Liver (tissue), 10 donors: ENCODE measurements at places on chromosomes 7 and 10. TPM values are rescaled to one million over a fixed set of nuclear protein-coding genes. Genes with fewer than 3 reads are reported as not detected.

FGL2 gene
- 19.1 TPM for total RNA-seq

DNA sequence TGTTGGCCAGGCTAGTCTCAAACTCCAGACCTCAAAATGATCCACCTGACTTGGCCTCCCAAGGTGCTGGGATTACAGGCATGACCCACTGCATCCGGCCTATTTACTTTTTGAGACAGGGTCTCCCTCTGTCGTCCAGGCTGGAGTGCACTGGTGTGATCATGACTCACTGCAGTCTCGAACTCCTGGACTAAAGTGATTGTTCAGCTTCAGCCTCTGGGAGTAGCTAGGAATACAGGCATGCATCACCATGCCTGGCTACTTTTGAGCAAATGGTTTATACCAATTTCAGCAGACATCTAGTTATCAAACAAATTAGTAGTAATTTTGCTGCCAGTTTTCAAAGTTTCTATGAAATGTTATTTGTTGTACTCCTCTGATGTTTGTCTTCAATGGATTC lies 2.2 kb upstream of the WAC start:
- DNase-seq, result no peak

GRCh38 chr10:101217450-101218281 lies 11.6 kb downstream of the LBX1 start:
- no peak for DNase-seq

PON3 gene
- 256 TPM for total RNA-seq

- DNase-seq, result no peak
Observed at GRCh38 chr7:22481726-22482125, 18.3 kb downstream of the STEAP1B start.

DNA sequence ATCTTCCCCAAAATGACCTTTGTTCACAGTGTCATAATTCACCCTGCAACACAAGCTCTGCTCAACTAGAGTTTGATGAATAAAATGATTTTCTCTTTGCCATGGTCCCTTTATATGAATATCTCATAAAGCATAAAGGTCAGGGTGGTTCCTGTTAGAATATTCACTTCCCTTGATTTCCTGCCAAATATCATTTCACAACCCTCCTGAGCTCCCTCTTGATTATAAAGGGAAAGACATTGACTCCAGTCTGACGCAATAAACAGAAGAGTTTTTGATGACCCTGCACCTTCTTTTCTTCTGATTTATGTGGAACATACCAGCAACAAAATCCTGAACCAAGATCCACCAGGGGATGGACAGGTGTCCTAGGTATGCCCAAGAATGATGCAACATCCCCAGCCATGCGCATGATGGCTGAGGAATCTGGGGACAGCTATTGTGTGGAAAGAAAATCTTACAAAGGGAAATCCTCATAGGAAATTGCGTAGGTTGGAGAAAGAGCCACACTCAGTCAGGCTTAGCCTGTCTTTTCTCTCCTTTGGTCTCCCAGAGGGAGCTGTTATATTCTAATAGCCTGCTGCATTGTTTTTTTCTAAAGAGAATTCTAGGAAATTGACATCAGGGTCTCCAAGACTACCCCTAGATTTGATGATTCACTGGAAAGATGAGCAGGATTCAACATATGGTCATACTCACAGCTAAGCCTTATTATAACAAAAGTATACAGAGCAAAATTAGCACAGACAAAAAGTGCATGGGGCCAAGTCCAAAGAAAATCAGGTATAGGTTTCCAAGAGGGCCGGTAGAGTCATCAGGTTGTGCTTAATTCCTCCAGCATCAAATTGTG lies 18.8 kb downstream of the IFIT3 start:
- DNase-seq, result no peak

GRCh38 chr10:83541046-83541445 lies 598.3 kb upstream of the GHITM start:
- DNase-seq, result no peak

PIP gene
- total RNA-seq, result not detected

DNA sequence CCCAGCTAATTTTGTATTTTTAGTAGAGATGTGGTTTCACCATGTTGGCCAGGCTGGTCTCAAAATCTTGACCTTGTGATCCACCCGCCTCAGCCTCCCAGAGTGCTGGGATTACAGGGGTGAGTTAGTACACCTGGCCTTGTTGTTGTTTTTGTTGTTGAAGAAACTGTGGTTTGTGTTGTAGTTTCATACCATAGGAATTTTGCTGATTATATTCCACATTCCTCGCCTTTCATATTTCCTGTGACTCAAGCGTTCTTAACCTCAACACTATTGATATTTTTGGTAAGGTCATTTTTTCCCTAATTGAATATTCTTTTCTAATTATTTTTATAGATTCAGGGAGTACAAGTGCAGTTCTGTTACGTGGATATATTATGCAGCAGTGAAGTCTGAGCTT lies 16.7 kb downstream of the LIPF start:
- no peak for DNase-seq

ODAD2 gene
- 0.17 TPM for total RNA-seq

GRCh38 chr10:118076705-118077104 lies 30.0 kb upstream of the RAB11FIP2 start:
- no peak for DNase-seq

DNA sequence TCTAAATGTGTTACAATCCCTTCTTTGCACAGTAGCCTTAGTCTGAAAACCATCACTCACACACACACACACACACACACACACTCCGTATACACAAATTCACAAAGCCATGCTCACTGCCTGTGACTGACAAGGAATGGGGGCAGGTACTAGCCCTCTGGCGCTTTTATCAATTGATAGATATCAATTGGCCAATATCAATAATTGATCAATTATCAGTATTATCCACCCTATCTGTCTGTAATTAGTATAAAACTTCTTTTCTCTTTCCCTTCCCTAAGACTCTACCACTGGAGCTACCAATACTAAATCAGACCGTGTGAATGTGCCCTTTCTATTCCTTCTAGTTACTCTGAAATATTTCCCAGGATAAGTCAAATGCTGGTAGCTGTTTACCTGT lies 2.1 kb downstream of the DENND11 start:
- DNase-seq, result no peak

DNA sequence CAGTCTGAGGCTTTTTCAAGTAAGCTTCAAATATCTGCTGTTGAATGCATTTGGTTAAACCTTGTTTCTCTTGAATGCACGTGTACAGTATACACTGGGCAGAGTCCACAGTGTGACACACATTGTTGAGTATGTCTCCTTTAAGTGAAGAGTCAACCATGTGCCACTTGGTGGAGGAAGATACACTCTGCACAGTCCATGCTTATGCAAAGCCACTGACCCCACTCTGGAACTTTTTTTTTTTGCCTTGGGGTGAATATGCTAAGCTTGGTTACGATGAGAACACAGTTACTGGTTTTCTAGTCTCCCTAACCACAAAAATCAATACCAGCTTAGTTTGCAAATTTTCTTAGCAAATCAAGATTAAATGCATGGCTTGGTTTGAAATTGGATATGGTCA lies 186.8 kb upstream of the VIPR2 start:
- no peak for DNase-seq

TMEM209 gene
- total RNA-seq, result 9.0 TPM

DNA sequence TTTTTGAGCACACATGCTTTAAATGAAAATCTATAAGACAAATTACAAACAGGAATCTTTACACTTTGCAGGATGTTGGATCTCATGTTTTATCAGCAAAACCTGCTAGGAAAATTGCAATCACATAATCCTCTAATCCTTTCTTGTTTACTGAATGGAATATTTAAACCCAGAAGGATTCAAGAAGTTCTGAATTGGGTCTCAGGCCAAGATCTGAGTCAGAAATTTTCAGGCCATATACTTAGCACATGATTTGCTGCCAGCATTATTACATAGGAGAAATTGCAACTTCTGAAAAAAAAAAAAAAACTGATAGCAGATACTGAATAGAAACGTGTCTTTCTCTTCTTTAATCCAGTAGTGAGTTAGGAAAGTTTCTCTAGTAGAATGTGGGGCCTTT lies 1005.3 kb upstream of the POT1 start:
- no peak for DNase-seq

DNA sequence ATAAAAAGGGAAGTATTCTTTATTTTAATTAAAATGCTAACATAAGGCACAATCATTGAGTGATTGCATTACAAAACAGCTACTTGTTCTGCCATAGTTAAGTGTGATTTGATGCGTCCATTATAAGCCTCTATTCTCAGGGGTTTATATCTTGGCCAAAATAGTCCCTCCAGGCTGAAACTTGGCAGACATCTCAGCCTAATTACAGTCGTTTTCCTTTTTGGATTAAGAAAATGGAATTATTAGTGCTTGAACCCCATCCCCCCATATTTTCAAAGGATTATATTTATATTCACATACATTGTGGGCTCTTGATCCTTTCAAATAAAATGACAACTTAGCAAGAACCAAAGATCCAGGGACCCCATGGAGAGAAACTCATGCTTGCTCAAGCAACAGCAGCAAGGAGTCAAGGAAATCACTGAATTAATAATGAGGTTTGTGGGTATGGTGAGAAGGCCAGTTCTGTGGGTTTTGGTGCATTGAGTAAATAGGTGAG lies 66.7 kb upstream of the NEUROD6 start:
- no peak for DNase-seq

PNLIP gene
- 0.14 TPM for total RNA-seq

SRGN gene
- total RNA-seq, result 305 TPM

DNA sequence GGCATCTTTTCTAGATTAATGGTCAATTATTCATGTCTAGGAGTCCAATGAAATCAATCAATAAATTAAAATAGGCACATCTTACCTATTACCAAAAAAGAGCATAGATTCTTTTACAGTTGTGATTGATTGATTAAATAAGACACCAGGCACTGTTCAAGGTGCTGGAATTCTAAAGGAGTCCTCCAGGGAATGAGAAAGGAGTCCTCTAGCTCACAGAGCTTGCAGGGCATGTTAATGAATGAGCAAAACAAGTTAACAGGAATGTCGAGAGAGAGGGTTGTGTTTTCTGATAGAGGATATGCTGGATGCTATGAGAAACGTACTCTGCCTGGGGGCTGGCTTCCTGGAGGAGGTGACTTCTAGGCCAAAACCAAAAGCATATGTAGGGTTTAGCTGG lies 191.4 kb downstream of the BMPER start:
- DNase-seq, result no peak

DNA sequence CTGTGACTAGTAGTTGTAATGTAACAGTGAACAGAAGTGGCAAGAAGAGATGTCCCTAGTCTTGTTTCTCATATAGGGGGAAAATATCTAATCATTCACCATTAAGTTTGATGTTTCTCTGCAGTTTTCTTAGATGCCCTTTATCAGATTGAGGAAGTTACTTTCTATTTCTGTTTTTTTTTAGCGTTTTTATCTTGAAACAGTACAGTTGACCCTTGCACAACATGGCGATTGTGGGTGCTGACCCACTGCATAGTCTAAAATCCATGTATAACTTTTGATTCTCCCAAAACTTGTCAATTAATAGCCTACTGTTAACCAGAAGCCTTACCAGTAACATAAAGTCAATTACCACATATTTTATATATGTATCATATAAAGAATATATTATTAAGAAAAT lies 192.0 kb downstream of the ADK start:
- no peak for DNase-seq

DNA sequence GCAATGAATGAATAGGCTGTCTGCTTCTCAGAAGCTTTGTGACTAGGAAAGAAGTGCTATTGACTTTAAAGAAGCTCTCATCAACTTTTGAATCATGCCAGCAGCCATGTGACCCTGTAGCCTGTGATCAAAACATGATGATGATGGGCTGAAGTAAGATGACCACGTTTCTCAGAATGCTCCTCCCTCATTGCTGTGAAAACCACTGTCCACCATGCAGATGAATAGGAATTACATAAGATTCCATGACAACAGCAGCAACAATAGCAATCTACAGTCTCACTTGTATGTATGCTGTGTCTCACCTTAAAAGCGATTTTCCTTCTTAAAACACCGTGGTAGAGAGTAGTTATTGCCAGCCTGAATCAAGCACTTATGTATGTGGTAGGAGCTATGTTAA lies 228.4 kb downstream of the TRIL start:
- no peak for DNase-seq

LUC7L2 gene
- total RNA-seq, result 38.9 TPM

- no peak for DNase-seq
Observed at GRCh38 chr7:34842782-34843181, 184.8 kb downstream of the NPSR1 start.

GRCh38 chr10:47031211-47031900 lies 120.1 kb downstream of the PTPN20 start:
- DNase-seq, result no peak

DNA sequence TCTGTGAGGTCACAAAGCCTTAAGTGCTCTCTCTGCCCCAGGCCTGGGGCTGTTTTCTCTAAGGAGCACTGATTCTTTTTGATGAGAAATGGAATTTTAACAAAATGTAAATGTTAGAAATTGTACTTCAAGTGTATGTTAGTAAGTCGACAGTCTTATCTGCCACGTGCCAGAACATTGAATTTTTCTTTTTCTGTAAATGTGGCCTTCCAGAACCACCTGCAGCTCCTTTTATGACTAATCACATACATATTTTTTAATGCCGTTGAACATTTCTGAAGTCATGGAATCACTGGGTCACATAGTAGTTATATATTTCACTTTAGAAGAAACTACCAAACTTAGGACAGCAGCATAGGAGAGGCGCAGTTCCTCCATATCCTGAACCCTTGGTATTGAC lies 38.0 kb downstream of the UBE3C start:
- no peak for DNase-seq

PNLIPRP3 gene
- total RNA-seq, result not detected

DNA sequence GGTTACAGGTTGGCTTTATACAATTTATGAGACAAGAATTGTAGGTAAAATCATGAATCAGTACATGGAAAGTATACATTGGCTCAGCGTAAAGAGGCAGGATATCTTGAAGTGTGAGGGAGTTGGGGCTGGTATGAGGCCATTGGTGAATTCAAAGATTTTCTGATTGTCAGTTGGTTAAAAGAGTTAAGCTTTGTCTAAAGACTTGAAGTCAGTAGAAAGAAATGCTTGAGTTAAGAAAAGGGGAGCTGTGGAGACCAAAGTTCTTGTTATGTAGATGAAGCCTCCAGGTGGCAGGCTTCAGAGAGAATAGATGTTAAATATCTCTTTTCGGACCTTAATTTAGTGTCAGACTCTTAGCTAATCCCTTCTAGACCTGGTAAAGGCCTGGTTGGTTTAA lies 341.0 kb downstream of the GALNT17 start:
- no peak for DNase-seq

DNA sequence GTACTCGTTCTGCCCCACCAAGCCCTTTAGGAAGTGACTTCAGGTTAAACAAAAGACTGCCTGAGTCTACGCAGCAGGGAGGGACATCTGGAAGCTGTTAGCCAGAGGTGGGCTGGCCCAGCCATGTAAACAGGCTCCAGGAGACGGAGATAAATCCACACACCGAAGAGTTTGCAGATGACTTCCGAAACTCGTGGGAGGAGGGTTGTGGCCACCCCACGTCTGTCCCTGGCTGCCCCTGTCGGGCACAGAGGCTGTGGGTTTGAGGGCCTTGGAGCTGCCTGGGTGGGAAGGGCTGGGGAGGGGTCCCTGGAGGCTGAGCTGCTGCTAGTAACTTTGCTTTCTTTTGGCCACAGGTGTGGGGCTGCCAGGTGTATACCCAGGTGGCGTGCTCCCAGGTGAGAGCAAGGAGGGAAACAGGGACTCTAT lies 15.6 kb downstream of the ELN start:
- no peak for DNase-seq

METTL2B gene
- 15.8 TPM for total RNA-seq

GRM3 gene
- total RNA-seq, result 0.08 TPM

MYO1G gene
- 3.1 TPM for total RNA-seq

IL15RA gene
- total RNA-seq, result 9.2 TPM
